ENCODE measurements at places on chromosomes 13 and 19.

- DNase-seq, result no peak
Observed at GRCh38 chr19:51029718-51030117, 3.3 kb upstream of the KLK11 start.

GRCh38 chr19:4060621-4061177, 6.0 kb downstream of the ZBTB7A start:
- no peak for DNase-seq

- DNase-seq, result no peak
Observed at GRCh38 chr19:41083516-41083915, 4.7 kb upstream of the CYP2A13 start.

- no peak for DNase-seq
Observed at GRCh38 chr13:59464926-59465325, 698.8 kb downstream of the DIAPH3 start.

DNA sequence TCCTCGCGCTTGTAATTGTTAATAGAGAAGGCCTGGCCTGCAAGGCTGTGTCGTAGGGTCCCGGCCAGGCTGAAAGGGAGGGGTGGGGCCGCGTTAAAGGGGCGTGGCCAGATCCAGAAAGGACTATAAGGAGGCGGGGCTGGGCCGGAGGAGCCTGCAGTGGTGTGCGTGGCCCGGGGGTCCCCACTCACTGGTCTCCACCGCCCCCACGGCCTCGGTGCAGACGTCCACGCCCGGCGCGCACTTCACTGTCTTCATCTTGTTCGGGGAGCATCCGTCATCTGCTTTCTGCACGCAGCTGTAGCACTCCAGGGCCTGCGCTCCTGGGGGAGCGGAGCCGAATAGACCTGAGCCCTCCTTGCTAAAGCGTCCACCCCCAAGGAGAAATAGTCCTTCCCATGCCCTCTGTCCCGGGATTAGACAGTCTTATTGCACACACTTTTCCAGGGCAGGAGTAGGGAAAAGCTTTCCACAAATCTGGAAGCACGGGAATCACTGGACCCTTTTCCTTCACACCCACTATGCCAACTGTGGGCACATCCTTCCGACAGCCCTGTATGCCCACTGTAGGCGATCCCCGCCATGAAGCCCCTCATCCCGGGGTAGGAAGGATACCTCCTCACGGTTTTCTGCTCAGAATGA, 1.2 kb downstream of the LYPD3 start:
- DNase-seq, result peak; percentile 50

- no peak for DNase-seq
Observed at GRCh38 chr13:59700281-59700680, 463.4 kb downstream of the DIAPH3 start.

- DNase-seq, result no peak
Observed at GRCh38 chr13:107144432-107144831, 576.5 kb upstream of the ARGLU1 start.

DNA sequence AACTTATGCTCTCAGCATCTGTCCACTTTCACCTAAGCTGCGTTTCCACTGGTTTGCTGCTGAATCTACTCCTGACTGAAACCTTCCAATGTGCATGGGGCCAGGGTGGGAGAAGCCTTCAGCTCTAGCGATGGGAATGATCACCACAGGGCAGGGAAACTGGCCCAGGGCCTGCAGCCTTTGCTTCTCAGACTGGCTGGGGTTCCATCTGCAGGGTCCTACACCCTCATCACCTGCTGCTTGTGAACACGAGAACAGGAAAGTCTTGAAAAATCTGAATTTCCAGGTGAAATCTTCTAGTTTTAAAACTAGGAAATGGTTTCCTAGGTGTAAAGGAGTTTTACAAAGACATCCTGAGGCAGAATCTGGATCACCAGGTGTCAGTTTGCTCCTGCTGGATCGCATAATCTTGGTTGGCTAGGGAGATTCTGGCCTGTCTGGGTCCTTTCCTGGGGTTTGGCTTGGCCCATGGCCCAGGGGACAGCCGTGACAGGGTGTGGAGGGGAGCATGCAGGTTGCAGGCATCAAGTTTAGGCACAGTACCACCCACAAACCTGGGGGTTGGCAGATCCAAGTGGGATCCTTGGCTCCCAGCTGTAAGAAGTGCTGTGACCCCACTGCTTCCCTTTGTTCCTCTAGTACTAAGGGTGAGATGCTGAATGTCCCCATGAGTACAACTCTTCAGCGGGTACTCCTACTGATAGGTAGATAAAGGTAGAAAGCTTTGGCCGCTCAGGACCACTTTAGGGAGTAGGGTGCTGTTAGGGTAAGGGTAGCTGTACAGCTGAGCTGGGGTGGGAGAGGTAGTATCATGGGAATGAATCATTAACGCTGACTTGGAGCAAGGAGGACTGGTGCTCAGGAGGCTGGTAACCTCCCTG, 1.8 kb upstream of the UBE2M start:
- DNase-seq, result no peak
